Lower leg skin (tissue), 4 donors: ENCODE measurements at places on chromosomes 11 and 22. TPM values are rescaled to one million over a fixed set of nuclear protein-coding genes. Genes with fewer than 3 reads are reported as not detected.

MPZL2 gene
- 52.5 TPM for total RNA-seq

CDPF1 gene
- total RNA-seq, result 17.3 TPM

FOLH1 gene
- 1.9 TPM for total RNA-seq

TMPRSS13 gene
- total RNA-seq, result 171 TPM

SLC17A6 gene
- not detected for total RNA-seq

HYOU1 gene
- 21.8 TPM for total RNA-seq

MYBPC3 gene
- not detected for total RNA-seq

GRCh38 chr11:13076961-13077360 is 67.8 kb downstream of the RASSF10 start:
- no peak for DNase-seq

- no peak for DNase-seq
Observed at GRCh38 chr22:47130883-47131631, 368.6 kb downstream of the TBC1D22A start.

GRCh38 chr11:33172345-33172744 is 11.1 kb upstream of the CSTF3 start:
- DNase-seq, result no peak

- no peak for DNase-seq
Observed at GRCh38 chr11:42066113-42066512, 606.7 kb upstream of the LRRC4C start.

GRCh38 chr11:72614381-72614780 is 59.8 kb downstream of the PDE2A start:
- DNase-seq, result no peak

DNA sequence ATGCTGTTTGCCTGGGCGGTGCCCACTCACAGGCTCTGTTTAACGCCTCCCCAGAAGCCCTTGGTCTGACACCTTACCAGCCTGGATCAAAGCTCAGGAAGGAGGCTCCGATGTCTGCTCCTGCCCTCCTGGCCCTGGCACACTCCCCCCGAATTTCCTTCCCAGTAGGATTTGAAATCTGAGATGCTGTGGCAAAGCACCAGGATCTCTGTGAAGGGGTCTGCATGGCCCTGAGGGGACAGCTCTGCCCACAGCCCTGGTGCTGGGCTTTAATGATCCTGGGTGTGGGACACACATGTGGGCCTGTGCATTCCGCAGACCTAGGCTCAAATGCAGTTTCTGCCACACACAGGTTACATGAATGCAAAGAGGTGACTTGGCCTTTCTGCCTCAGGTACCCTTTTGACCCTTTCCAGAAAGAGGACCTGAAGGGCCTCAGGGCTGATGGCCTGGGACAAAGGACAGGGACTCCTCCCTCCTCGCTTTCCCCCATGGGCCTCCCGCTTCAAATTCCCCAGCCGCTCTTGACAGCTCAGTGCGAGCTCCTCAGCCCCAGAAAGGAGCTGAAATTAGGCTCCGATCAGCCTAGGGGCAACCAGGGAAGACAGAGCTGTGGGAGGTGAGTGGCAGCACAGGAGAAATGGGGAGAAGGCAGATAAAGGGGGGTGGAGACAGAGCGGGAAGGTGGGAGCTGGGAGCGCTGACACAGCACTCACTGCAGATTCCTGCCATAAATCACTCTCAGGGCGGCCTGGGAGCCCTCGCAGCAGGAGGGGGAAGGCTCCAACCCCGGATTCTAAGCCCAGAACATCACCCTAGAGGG is 41.3 kb downstream of the TRIM29 start:
- no peak for DNase-seq

GRCh38 chr11:27525824-27526516 is 19.4 kb upstream of the LIN7C start:
- DNase-seq, result no peak

- peak; percentile 91 for DNase-seq
Observed at GRCh38 chr11:61477727-61478148, 30.8 kb upstream of the LRRC10B start.

DNA sequence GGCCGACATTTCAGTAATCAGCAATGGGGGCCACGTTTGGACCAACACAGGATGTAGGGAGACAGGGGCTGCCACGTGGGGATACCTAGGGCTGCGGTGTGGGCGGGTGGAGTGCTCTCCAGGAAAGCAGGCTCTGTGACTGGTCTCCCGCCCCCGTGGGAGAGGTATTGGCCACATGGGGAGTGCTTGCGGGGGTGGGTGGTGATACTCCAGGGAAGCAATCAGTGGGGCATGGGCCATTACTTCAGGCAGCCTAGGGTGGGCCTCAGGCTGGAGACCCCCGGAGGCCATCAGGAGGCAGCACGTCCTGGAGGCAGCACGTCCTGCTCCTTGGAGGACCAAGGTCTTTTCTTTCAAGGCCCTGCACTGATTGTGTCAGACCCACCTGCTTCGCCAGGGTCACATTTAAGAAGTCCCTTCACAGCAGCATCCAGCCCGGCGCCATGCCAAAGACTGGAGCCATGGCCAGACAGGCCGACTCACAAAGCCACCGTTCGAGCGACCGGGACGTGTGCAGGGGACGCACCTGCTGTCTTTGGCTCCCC is 3.0 kb upstream of the MUC2 start:
- no peak for DNase-seq
